ENCODE measurements at places on chromosomes 6 and 20.

DNA sequence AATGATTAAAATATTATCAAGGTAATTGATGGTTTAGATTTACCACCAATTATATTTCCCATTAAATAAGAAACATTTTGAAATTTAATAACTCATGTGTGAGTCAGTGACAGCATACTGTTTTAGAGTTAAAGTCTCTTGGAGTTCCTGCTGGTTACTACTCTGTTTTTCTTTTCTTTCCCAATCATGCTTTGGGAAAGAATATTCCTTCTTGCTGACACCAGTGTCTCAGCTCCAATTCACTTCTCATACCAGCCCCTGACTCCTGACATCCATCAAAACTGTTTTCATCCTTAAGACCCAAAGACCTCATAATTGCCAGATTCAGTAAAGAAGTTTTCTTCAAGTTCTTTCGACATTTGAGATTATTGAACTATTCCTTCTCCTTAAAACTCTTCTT, 50.3 kb downstream of the AIG1 start:
- no peak for DNase-seq

GRCh38 chr20:17611290-17611539, 41.3 kb downstream of the DSTN start:
- DNase-seq, result no peak

- DNase-seq, result no peak
These were observed 39.0 kb upstream of the NEDD9 start for GRCh38 chr6:11271228-11272020.

DNA sequence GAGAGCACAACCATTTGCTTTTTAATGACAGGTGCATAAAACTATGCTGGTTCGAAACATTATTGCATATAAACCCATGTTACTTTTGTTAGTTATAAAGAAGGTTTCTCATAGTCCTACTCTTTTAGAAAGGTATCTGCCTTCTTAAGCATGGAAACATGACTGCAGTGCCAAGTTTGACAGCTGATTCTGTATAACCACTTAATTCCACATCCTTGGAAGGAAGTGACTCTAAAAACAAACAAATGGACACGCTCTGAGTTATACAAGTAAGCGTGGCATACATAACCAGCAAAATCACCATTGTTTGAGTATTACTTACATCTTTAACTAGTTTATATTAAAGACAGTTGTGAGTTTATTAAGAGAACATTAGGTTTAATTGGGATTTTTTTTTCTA, 125.0 kb upstream of the HDGFL1 start:
- DNase-seq, result no peak

GRCh38 chr6:142339968-142340658, 38.3 kb downstream of the ADGRG6 start:
- DNase-seq, result no peak

DNA sequence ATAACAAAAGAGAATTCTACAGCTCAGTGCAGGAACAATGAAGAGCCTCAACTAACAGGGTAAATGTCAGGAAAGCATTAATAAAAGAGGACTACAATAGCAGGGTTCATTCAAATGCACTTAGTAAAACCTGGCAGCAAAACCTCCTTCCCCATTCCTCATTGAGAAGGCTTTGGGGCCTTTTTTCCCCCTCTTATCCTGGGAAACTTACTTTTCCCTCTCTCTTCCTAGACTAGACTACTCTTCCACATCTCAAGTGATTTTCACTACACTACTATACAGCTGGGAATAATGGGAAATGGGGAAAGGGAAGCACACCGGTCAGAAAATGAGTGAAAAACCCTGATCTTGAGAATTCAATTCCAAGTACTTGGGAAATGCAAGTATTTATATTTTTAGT, 10.1 kb downstream of the ROMO1 start:
- DNase-seq, result no peak

DNA sequence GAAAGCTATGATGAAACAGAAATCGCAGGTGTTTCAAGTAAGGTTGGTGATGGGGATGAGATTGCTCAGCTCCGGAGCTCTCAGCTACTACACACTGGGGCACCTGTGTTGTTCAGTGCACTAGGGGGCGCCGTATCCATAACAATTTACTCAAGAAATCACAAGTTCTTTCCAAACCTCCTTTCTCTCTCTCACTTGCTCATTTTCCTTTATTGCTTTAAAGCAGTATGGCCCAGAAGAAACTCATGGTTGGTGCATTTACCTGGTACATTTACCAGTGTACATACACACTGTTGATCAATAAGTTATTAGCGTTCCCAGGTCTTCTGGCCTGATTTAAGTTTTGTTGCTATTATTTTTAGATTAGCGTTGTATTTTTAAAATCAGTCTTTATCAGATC, 235.2 kb upstream of the TAB2 start:
- peak; percentile 65 for DNase-seq

DNA sequence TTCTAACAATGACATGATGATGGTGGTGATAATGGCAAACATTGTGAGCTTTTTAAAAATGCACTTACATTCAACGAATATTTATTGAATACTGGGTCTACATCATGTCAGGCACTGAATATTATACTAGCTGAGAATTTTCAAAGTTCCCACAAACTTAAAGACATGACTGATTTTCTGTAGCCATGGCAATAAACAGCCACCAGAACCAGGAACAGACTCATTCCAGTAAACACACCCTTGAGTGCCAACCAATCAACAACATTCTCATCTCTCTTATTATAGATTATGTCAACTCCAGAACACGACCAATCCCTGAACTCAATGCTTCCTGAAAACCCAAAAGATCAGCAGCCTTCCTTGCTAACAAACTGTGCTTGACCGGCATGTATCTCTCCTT, 212.4 kb upstream of the RUNX2 start:
- DNase-seq, result no peak

- DNase-seq, result no peak
These were observed 17.6 kb upstream of the ELMO2 start for GRCh38 chr20:46423882-46424482.

DNA sequence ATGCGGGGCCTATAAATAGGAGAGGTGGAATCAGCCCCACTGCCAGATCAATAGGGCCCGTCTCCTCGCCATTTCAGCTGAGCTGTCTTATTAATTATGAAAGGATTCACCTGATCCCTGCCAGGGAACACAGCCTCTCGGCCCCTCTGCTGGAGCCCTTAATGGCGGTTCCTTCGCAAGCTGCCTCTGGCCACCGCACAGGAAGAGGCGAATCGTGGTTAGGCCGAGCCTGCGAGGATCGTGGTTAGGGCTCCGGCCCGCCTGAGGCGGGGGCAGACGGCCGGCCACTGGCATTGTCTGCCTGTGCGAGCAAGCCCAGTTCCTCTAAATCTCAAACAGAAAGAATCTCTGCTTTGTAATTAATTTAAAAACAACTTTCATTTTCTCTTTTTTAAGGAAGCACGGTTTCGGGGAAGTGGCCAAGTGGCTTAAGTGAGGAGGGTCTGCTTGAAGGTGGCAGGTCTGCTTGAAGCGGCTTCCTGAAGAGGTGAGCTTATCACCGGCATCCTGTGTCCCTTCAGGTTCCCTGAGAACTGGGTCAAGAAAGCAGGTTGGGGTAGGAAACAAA, 9.2 kb downstream of the NRN1 start:
- no peak for DNase-seq

GRCh38 chr6:77707603-77708002, 54.8 kb downstream of the MEI4 start:
- DNase-seq, result no peak

DNA sequence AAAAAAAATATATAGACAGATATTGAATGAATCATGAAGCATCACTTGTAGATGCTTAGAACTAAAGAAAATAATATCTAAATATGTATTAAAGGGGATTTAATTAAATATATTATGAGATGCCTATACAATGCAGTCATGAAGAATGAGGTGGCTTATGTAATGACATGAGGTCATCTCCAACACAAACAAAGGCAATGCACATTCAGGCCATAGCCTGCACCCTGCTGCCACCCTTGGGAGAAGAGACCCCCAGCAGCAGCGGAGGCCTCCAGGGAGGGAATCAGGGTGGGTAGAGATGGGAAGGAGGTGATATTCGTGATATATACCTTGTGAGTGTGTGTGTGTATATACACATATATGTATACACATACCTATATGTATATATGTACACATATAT, 26.4 kb upstream of the SSTR4 start:
- DNase-seq, result no peak

DNA sequence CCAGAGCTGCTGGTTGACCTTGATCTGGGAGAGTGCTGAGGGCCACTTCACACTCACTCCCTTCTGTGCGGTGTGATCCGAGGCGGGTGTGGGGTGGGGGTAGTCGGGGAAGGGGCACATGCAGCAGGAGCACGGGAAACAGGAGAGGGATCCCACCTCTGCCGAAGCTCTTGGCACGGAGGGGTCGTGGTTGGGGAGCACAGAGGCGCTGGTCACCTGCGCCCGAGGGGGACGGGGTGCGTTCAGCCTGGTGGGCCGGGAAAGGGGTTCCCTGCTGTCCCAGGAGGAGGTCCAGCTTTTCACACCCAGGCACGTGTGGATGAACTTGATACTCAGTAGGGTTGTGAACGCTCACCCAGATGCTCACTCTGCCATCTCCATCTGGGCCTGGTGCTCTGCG, 17.3 kb downstream of the SS18L1 start:
- DNase-seq, result no peak

GRCh38 chr20:45821947-45822346, 5.2 kb downstream of the TNNC2 start:
- no peak for DNase-seq

DNA sequence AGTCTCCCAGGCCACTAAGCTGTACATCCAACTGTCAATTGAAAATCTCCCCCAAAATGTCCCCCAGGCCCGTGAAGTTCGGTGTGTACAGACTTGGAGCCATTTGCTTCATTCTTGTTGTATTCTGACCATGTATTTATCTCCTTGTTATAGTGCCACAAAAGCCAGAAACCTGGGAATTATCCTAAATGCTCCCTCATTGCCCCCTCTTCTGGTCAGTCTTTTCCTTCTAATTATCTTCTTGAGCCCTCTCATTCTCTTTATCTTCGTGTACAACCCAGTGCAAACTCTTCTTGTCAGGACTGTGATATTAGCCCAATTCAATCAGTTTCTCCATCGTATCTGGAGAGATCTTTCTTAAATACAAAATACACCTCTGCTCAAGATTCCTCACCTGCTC, 64.7 kb downstream of the RFX6 start:
- no peak for DNase-seq

GRCh38 chr20:62691487-62691886, 17.1 kb upstream of the NTSR1 start:
- DNase-seq, result no peak

DNA sequence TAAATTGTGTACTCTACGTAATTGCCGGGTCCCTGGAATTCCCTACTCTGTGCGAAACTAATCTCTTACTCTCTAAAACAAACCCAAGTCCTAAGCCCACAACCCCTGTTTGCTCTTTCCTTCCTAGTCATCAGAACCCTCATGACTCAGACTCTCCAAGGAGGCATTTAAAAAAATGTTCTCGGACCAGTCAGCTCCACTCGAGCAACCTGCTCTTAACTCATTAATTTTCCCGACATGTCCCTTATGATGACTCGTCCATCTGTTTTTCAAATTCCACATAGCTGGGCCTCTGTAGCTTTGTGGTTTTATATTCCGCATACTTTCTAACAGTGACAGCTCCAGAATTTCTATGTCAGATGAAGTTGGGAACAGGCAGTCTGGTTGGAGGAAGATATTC, 2.6 kb upstream of the MUC22 start:
- no peak for DNase-seq

DNA sequence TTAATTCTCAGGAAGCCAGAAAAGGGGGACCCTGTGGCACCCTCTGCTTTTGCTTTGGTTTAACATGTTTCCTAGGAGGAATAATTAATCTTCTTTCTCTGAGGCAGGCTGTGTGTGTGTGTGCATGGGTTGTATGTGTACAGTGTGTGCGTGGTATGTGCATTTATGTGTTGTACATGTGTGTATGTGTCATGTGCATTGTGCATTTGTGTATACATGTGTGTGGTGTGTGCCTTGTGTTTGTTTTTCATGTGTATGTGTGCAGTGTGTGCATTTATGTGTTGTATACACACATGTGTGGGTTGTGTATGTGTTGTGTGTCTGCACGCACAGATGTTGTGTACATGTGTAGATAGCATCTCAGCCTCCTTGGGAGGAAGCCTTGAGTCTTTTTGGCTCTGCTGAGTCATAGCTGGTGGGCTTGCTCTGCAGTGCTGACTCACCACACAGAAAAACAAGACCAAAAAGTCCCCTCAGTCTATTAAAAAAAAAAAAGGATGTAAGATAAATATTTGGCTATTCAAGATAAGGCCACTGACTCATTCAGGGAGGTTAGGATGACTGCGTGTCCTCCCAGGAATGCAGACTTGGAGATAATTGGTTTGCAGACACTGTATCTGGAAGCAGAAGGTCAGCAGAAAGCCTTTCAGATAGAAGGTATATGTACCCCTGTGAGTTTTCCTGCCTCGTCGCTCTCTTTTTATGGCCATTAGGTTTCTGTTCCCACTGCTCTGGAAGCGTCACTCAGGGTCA, 58.6 kb downstream of the SYNJ2 start:
- peak; percentile 67 for DNase-seq

DNA sequence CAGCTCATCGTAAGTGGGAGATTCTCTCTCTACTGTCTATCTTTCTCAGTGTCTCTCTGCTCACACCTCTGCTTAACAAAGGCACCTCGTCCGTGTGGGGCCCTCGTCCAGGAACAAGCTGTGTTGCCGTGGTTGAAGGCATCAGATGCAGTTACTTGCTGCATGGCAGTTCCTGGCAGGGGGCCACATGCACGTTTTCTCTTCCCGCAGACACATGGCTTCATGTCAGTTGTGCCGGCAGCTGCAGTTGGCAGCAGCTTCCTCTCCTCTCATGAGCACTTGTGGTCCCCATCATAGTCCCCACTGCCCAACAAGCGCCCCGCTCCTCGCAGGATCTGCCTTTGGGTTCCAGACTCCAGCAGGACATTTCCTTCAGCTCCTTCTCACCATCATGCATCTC, 7.1 kb upstream of the AFDN start:
- DNase-seq, result no peak

GRCh38 chr6:140320081-140321080, 945.9 kb upstream of the CITED2 start:
- DNase-seq, result no peak
